ENCODE measurements at places on chromosomes 7 and 10. TPM values are rescaled to one million over a fixed set of nuclear protein-coding genes. Genes with fewer than 3 reads are reported as not detected.

The FZD1 gene
- 0.56 TPM for total RNA-seq

The TMEM243 gene
- 73.9 TPM for total RNA-seq

The TMEM273 gene
- total RNA-seq, result not detected

The KCNH2 gene
- total RNA-seq, result 2.8 TPM

All from HT-29 (cell line).